ENCODE measurements at places on chromosomes 5 and 9.

DNA sequence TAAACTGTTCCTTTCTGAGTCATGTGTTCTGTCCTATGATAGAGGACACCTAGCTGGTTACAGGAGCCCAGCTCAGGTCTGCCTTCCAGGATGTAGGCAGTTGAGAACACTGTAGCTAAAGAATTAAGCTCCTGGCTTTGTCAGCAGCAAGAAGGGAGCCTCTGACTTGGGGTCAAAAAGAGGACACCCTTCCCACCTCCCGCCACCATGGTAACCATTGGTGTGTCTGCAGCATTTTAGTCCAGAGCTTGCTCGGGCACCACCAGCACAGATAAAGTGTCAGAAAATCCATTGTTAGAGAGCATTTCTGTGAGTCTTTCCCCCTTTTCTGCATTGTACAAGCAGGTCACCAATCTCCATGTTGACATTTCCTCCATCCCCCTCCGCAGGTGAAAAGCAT lies 181.7 kb downstream of the DOCK8 start:
- DNase-seq: no peak

DNA sequence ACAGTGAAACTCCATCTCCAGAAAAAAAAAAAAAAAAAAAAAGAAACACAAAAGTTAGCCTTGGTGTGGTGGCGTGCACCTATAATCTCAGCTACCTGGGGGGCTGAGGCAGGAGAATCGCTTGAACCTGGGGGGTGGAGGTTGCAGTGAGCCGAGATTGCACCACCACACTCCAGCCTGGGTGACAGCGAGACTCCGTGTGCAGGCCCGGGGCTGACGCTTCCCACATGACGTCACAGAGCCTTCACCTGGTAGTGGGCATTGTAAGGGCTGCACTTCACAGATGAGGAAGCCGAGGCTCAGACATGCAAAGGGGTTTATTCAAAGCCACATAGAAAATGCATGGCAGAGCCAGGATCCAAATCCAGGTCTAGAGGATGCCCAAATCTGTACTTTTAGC lies 114.2 kb downstream of the GAPVD1 start:
- DNase-seq: no peak

DNA sequence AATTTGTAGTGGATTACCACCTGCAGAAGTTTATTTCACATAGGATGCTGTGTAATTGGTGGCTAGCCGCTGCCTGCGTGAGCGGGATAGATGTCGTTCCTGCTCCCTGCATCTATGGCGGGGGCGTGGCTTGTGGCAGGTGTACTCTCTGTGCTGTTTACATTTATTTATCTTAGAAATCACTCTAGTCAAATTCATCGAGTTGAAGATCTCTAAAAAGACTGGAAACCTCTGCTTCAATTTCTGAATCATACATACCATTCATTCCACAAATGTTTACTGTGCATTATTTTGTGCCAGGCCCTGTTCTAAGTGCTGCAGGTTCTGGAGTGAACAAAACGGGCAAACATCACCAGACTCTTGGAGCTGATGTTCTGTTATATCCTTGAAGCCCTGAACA lies 11.9 kb downstream of the ROPN1L start:
- peak; percentile 63 for DNase-seq

GRCh38 chr5:171365351-171365750 lies 22.3 kb upstream of the NPM1 start:
- no peak for DNase-seq

DNA sequence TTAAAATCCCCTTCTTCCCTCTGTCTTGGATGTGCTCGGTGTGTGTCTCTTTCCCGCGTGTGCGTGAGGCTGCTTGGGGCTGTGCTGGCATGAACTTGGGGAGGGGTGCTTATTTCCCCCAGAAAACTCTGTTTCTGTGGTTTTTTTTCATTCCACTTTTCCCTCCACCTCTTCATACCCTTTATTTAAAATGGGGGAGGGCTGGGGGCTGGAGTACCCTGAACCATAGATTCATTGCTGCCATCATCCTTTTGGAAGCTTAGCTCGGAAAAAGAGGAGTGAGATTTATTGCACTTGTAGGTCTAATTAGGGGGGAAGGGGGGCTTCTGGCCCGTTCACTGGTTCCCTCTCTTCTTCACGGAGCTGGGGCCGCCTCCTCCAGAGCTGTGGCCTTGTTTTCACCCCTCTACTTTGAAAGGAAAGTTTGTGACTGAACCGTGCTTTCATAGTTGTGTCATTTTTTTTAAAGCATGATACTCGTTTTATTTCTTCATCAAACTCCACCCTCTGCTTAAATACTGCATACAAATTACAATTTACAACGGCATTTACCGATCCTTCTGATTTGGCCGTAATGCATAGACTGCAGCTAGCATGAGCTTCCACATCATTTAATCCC lies 2.9 kb downstream of the NR2F1 start:
- DNase-seq: no peak

- no peak for DNase-seq
Measured at GRCh38 chr9:91489361-91489899, 65.8 kb upstream of the NFIL3 start.

DNA sequence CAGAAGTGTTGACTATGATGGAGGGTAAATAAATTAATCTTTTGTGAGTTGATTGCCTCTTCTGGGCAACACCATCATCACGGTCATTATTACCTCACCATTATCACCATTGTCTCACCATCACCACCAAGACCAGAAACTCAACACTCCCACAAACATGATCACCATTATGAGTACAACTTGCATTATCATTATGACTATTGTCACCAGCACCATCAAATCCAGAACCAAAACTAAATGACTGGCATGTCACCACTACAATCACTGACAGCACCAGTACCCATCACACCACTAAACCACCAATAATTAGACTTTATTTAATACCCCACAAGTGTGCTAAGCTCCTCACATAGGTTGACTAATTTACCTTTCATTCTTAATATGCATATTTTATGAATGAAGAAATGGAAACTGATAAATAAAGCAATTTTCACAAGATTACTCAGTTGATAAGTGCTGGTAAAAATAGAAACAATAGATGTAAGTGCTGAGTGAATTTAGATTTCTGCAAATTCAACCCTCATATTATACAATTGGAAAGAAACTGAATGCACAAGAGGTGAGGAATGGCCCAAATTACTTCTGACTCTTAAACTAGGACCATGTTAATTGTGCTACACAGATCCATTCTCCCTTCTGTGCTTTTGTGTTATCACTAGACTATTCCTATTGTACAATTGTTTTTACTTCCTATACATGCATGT lies 517.8 kb upstream of the PAPPA start:
- no peak for DNase-seq
